Chondrocyte (in vitro differentiated cells): ENCODE measurements at places on chromosomes 16 and 17. TPM values are rescaled to one million over a fixed set of nuclear protein-coding genes. Genes with fewer than 3 reads are reported as not detected.

The MAZ gene
- total RNA-seq = 318 to 359 TPM (median 358 TPM) in 3 replicates

The KRT9 gene
- not detected in 3 replicates for total RNA-seq

The CLEC10A gene
- not detected in 3 replicates for total RNA-seq

- no peak for DNase-seq
Measured at GRCh38 chr17:76893623-76894334, 25.6 kb downstream of the MGAT5B start.

DNA sequence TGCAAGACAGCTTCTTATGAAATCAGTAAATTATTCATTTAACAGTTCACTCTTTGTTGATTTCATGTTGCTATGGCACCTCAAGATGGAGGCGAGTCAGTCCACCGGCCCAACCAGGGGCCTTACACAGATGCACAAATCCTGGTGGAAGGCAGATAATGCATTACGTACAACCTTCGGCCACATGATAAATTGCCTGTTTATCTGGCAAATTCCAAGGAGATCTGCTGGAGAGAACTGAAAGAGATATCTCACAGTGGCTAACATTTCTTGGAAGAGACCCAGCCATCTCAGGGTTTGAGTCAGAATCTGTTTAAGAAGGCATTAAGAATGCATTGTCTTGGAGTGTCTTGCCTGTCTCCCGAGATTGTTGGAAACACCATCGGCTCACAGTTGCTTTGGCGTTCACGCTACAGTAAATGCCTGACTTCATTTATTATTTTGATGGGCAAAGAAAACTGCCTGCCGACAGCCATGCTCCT is 225.6 kb downstream of the MSI2 start:
- DNase-seq = no peak

GRCh38 chr16:85037050-85037410 is 9.4 kb downstream of the KIAA0513 start:
- no peak for DNase-seq

GRCh38 chr17:50430821-50431618 is 5.0 kb downstream of the ACSF2 start:
- DNase-seq = no peak

DNA sequence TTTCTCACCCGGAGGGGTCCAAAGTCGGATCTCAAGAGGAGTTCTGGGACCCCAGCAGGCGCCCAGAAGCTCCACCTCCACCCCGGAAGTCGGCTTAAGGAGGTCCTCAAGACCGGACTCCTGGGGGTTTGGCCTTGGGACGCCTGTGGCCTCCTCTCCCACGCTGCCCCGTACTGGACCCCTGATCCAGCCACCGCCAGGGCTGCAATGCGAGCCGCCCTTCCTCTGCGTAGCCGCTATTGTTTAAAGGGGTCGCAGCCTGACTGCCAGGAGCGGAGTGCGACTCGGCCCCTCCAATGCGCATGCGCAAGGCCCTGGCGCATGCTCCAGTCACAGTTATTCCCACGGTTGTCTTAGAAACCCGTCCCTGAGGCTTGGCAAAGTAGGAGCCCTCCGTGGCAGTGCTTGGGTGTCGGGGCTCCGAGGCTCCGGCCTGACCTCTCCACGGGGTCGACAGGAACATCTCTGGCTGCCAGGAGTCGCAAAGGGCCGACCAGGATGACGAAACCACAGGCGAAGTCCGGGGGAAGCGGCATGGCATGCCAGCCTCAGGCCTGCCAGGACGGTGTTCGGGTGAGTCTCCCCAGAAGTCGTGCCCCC is 719.0 kb downstream of the KCNJ18 start:
- peak; percentile 79 for DNase-seq

- peak; percentile 79 for DNase-seq
Measured at GRCh38 chr16:2955779-2956578, 8.1 kb upstream of the KREMEN2 start.

DNA sequence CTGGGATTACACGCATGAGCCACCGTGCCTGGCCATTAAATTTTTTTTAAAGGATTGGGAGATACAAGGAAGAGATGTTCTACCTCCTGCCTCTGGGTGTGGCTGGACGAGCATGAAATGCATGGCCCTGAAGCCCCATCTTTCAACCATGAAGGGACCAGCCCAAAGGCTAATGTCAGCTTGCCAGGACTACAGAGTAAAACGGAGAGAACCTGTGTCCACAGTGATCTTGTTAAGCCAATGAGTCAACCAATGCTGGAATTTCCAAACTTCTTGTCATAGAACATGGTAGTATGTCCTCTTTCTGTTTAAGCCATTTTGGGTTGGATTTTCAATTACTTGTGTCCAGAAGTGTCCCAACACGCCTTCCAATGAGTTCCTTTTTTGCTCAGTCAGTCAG is 71.3 kb downstream of the RTN4RL1 start:
- no peak for DNase-seq

GRCh38 chr17:70636517-70637133 is 467.3 kb downstream of the KCNJ2 start:
- DNase-seq = no peak

DNA sequence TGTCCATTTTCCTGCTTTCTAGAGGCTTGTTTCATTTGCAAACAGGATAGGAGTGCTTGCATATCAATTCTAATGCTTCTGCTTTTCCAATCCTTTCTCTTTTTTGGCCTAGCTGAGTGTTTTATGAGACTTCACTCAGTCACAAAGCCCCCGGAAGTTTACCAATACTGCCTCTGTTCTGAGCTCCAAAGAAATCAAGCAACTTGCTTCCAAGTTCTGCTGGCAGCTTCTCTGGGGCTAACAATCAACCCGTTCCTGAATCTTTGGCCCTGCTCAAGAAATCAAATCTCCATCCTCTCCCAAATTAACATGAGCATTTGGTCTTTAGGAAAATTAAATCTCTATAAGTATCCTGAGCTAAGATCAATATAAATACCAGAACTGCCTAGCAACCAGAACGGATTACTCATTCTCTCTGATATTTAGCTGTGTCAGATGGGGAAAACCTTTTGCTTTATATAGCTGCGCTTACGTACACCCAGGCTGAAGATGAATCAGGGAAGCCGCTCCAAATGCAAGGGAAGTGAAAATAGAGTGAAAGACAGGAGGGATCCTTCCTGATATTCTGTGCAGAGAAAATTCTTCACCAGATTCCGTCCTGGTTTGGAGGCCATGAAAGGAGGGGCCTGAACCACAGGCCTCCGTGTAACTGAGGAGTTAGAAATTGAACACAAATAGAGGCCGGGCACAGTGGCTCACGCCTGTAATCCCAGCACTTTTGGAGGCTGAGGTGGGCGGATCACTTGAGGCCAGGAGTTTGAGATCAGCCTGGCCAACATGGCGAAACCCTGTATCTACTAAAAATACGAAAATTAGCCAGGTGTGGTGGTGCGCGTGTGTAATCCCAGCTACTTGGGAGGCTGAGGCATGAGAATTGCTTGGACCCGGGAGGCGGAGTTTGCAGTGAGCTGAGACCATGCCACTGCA is 23.3 kb upstream of the GRB2 start:
- no peak for DNase-seq

DNA sequence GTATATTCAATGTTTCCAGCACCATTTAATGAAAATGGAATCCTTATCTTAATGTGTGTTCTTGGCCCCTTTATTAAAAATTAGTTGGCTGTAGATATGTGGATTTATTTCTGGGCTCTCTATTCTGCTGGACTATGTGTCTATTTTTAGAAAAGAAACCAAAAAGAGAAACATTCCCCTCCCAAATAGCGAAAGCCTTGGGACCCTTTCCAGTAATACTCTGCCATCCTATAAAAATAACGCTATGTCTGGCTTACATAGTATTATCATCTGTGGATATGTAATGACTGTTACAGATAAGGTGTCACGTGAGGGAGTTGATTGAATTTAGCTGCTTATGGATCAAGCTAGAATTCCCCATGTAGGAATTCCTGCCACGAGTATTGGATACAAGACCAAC is 279.3 kb upstream of the KIF2B start:
- no peak for DNase-seq

DNA sequence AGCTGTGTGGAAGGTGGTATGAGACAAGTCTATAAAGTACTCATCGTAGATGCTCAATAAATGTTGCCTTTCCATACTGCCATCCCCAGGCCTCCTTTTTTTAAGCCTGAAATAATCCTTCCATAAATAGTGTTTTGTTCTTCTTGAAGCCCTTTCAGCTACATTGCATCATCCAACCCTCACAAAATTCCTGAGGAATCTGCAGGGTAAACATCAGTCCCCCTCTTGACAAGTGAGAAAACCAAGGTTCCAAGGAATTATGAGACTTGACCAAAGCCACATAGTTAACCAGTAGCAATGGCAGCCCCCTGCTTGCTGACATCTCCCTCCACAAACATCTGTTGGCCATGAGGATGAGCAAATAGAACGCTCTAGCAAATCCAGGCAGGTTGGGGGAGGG is 89.7 kb upstream of the CCL1 start:
- no peak for DNase-seq

GRCh38 chr17:47905221-47905733 is 9.2 kb downstream of the SP2 start:
- DNase-seq = no peak

GRCh38 chr17:78993981-78994671 is 14.4 kb upstream of the LGALS3BP start:
- DNase-seq = no peak
